GM10248 (cell line): ENCODE measurements at places on chromosomes 5 and 9.

DNA sequence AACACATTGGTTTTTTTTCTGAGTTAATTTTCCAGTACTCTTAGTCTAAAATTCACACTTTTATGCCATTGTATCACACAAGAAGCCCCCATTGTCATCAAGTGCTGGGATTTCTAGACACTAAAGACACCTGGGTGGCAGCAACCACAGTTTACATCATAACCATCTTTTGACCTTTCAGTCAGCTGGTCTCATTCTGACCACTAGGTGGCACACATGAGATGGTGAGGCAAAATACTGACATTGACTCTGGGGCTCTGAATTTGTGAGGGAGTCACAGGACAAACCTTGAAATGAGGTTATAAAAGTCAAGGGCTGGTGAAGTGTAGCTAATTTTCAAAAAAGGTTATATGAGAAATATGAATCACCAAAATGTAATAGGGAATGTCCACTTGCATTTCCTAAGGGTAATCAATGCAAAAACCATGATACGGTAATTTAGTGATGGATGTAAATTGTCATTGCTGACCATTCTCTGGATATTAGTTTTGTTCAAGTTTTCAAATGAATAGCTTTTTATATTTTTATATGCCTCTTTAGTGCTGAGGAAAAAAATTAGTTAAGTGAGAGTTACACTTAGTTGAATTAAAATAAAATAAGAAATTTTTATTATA lies 229.4 kb downstream of the DMAC1 start:
- peak; percentile 19 for DNase-seq

GRCh38 chr5:56185768-56186311 lies 47.3 kb downstream of the ANKRD55 start:
- no peak for DNase-seq

- DNase-seq = no peak
Observed at GRCh38 chr5:38601133-38601862, 44.9 kb upstream of the LIFR start.

DNA sequence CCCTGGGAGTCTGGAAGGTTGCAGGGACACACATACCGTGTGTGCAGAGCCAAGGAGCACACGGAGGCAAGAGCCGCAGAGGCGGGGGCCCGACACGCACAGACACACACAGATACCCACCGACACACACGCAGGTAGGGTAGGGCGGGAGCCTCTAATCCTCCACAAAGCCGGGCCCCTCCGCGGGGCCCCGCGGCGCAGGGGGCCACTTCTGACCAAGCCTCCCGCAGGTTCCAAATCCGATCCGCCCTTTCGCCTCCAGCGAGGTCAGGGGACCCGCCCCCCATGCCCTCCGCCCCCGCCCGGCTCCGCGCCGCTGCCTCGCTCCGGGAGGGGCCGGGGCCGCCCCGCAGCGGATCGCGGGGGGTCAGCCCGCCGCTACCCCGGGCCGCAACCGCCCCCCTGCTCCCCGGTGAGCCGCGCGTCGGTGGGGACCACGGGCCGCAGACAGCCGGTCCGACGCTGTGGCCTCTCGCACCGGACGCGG lies 1.4 kb upstream of the LMX1B start:
- no peak for DNase-seq

- DNase-seq = no peak
Observed at GRCh38 chr9:126974594-126974993, 60.0 kb downstream of the RALGPS1 start.

DNA sequence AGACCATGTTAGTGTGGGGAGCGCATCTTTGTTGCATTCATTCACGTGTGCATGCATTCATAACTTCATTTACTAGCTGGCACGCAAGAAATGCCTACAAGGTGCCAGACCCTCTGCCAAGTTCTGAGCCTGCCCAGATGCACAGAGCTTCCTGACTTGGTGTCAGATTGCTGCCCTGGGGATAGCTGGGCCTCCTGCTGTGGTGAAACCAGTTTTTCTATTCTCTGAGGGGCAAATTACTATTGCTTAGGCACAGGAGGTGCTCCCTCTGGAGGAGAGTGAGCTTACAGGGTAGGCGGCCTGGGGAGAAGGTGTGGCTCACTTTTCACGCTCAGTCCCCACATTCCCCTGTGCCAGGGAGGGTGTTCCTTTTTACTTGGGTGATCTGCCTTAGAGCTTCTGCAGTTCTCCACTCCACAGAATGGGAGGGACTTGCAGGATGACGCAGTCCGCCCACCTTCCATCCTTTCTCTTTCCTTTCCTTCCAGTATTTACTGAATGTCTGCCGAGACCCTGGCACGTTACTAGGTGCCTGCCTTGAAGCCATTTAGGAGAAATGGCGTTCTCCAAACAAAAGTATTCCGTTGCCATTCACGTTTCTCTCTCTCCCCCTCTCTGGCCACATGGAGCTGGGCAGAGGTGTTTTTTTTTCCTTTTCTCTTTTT lies 27.9 kb upstream of the CTNNA1 start:
- DNase-seq = no peak
